Astrocyte of the spinal cord (primary cell): ENCODE measurements at places on chromosomes 7 and 10.
A peak's percentile ranks its signal among the peaks of the same experiment; 100 is the strongest.

DNA sequence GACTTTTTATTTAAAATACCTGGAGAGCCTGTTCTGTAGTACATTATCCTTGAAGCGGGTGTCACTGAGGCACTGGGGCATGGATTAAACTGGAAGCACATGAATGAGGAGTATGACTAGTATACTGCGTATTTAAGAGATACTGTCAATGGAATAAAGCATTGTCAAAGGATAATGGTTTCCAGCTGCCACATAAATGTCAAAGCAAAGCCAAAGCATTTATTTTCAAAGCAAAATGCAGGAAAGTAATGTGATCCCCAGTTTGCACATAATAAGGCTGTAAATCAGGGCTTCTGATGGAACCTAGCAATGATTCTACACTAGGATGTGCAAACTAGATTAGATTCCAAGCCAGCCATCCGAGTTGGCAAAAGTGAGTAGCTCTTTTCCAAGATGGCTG, 240.1 kb downstream of the POU6F2 start:
- DNase-seq = no peak

DNA sequence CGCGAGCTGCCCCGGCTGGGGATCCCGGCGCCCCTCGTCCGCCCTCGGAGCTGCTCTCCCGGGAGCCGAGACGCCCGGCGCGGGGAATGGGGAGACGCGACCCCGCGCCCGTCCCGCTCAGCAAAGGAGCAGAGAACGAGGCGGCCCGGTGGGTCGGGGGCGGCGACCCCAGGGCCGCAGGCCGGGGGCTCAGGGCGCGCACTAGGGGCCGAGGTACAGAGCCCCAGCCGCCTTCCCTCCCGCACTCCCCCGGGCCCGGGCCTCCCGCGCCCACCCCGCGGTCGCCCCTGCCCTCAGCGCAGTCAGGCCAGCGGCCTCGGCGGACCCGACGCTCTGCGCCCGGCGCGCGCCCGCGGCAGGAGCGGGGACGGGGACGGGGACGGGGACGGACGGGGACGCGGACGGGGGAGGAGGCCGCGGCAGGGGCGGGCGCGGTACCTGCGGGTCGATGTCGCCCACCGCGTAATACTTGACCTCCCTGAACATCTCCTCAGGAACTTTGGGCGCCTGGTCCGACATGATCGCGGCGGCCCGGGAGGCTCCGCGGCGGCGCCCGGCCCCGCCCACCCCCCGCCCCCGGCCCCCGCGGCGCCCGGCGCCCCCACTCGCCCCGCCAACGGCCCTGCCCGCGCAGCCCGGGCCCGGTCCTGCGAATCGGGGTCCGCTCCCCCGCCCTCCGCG, 373 bp downstream of the PAXIP1 start:
- DNase-seq = peak; percentile 4

DNA sequence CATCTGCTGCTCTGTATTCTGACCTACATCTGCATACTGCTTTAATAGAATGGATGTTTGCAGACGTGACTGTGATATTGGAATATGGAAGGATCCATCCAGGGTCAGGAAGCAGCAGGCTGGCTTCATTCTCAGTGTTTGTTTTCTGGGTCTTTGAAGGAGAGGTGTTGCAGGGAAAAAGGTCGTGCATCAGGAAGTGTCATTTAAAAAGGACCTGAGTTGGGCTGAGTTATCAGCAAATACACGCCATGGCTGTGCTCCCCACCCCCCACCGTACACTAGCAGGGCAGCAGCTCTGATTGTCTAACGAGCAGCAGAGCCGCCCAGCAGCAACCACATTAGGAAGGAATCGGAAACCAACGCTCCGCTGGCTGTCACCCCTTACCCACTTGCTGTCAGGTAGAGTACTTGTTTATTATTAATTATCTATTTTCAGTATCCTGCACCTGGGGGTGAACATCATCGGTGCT, 63.1 kb upstream of the STEAP1B start:
- no peak for DNase-seq

- no peak for DNase-seq
These were observed 102.6 kb upstream of the PFKP start for GRCh38 chr10:2964632-2965296.

GRCh38 chr10:46787321-46787615, 124.0 kb upstream of the PTPN20 start:
- DNase-seq = peak; percentile 46

GRCh38 chr7:44958645-44959344, 20.0 kb downstream of the MYO1G start:
- DNase-seq = no peak

- peak; percentile 58 for DNase-seq
These were observed 125.8 kb downstream of the CUBN start for GRCh38 chr10:17003651-17004286.

DNA sequence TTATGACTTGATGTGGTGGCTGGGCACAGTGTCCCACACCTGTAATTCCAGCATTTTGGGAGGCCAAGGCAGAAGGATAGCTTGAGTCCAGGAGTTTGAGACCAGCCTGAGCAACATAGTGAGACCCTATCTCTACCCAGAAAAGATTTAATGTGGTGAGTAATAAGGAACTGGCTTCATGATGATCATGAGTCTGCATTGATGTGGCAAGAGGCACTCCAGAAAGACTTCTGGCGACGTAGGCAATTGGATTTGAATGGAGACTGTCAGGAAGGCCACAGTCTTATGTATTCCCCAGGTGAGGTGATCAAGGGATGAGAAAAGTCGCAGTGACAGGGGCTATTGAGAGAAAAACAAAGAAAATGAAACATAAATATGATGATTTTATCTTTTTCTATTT, 138.0 kb downstream of the CACNB2 start:
- no peak for DNase-seq

- no peak for DNase-seq
These were observed 7.7 kb downstream of the USP6NL start for GRCh38 chr10:11603741-11604140.

- DNase-seq = no peak
These were observed 65.5 kb downstream of the OSBPL3 start for GRCh38 chr7:24914465-24914859.
